ENCODE measurements at places on chromosomes 12 and 14.

DNA sequence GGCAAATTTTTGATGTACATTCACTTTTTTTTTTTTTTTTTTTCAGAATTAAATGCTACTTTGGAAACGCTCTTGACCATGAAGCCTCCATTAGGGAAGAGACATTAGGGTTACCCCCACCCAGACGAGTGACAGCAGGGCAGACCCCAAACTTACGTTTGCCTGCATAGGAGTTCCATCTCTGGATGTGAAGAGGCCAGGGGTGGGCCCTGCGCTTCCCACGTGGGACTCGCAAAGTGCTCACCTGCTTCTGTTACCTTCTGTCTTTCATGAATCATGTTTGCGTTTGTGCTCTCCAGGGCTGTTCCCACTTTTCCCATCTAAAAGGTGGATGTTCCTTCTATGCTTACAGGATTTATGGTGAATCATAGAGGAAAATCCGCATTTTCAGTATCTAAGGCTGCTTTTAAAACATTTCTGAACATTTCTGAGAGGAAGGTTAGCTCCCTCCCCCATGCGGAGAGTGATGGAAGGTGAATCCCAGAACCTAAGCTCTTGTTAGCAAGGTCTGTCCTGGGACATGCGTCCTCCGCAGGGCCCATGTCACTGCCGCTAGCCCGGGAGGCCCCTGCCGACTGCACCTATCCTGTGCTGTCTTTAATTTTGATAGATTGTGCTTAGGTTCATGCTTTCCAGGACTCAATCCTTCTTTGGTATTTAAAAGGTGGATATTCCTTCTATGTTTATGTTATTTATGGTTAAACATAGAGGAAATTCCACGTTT is 135.7 kb upstream of the RTL1 start:
- no peak for DNase-seq

- DNase-seq = no peak
Observed at GRCh38 chr12:54221402-54221984, 32.7 kb upstream of the SMUG1 start.

- DNase-seq = no peak
Observed at GRCh38 chr12:110006115-110006514, 6.9 kb downstream of the ANKRD13A start.

DNA sequence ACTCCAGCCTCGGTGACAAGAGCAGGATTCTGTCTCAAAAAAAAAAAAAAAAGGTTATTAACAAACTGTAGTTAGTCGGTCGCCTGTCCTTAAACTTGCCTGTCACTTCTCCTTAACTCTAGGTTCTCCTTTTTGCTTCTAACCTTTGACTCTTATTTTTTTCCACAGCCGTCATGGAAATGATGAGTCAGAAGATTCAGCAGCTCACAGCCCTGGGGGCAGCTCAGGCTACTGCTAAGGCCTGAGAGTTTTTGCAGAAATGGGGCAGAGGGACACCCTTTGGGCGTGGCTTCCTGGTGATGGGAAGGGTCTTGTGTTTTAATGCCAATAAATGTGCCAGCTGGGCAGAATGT is 418 bp upstream of the MYG1 start:
- DNase-seq = peak; percentile 72

DNA sequence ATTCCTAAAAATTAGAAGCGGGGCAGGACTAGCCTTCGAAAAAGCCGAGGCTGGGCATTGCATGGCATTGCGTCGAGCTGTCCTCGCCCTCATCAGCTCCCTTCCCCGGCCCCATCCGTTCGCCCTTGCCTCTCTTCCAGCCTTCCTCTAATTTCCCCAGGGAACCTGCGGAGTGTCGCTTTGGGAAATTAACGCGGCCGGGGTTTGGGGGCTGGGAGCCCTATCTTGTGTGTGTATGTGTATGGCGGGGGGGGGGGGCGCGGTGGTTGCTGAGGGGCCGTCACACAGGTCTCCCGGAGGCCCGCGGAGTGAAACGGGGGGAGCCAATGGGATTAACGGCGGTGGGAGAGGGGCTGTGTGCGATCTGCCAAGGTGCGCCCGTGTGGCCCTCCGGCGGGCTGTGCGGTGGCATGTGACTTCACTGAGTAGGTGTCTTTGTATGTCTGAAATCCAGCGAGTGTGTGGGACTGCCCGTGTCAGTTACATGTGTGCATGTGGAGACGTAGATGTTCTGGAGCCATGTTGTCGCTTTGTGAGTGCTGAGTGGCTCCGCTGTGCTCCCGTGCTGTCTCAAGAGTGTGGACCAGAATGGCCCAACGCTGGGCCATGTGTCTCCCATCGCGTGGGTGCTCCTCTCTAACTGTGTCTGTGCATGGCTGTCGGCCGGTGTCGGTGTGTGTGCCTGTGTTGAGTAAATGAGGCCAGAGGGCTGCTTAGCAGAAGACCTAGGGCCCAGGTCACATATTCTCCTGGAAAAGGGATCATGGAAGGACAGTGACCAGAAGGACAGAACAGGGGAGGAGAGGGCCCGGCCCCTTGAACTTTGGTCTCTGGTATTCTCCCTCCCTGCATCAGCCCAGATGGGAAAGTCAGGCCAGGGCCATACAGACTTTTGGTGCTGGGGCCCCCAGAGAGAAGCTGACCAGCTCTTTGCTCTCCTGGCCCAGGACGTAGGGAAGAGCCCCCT is 1.5 kb downstream of the PTMS start:
- DNase-seq = no peak

DNA sequence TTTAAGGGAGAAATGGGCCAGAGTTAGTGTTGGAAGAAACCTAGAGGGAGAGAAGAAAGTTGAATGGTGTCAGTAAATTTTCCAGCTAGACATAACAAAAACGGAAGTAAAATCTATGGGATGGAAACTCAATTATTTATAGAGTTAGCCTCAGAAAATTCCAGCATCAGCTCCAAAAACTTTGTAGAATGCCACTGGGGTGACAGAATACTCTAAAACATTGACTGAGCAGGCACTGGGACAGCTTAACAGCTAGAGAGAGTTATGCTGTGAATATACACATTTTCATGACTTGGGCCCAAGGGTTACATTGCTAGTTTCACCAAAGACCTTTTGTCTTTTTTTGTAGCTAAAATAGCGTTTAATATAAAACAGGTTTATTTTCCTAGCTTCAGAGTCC is 226.3 kb downstream of the PHLDA1 start:
- no peak for DNase-seq

- no peak for DNase-seq
Observed at GRCh38 chr12:123741937-123742572, 20.0 kb upstream of the DNAH10 start.

DNA sequence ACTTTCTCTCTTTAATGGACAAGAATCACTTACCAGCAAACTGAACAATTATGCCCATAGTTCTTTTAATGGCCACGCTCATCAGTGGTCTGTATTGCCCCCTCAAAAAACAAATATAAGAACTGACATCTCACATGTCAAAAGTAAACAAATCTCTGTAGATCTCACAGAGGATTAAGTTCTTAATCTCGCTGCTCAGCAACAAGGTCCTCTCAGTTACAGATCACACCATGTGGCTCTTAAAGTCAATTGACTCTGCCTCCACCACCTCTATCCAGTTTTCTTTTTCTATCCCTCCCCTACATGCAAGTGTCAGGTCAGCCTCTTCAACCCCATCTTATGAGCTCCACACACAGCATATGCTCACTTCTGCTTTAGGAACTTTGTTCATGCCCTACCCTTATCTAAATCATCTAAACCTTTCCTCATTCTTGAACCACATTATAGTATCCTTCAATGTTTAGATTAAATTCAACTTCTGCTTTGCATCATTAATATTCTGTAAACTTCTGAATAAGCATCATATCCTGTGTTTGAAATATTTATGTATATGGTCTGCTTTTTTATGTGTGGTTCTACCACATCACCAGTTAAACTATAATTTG is 7.2 kb downstream of the ADAM20 start:
- no peak for DNase-seq

DNA sequence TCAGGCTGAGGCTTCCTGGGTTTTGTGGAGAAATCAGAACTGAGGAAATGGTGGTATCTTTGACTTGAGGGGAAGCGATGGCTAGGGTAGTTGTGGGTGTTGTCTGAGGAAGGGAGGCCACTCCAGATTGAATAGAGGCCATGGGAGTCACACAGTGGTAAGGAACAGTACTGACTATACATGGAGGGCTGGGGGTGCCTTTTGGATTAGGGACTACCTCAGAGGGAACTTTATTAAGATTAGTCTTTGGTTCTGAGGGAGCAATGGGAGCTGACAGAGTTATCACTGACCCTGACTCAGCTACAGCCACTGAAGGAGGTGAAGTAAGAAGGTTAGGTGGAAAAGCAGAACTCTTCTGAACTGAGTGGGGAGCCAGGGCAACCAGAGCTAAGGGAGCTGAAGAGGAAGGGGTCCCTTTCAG is 4.4 kb downstream of the NACA start:
- DNase-seq = no peak

Data from fibroblast of upper back skin (primary cell).